ENCODE measurements at places on chromosomes 4 and X.

DNA sequence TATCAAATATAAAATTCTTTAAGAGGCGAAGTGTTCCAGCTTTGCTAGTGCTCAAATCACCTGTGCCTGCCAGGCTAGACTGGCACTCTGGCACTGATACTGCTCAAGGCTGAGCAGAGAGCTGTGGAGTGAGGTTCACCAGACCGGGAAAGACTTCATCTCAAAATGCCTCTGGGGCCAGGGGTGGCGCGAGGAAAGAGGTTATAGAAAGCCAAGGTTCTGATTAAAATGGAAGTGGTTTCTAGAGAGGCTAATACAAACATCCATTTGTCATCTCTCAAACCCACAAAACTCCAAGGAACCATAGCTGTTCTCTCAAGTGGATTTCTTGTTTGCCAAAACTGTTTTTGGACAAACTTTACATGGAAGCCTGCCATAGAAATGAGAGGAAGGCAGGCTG lies 41.5 kb downstream of the F11 start:
- DNase-seq = no peak

DNA sequence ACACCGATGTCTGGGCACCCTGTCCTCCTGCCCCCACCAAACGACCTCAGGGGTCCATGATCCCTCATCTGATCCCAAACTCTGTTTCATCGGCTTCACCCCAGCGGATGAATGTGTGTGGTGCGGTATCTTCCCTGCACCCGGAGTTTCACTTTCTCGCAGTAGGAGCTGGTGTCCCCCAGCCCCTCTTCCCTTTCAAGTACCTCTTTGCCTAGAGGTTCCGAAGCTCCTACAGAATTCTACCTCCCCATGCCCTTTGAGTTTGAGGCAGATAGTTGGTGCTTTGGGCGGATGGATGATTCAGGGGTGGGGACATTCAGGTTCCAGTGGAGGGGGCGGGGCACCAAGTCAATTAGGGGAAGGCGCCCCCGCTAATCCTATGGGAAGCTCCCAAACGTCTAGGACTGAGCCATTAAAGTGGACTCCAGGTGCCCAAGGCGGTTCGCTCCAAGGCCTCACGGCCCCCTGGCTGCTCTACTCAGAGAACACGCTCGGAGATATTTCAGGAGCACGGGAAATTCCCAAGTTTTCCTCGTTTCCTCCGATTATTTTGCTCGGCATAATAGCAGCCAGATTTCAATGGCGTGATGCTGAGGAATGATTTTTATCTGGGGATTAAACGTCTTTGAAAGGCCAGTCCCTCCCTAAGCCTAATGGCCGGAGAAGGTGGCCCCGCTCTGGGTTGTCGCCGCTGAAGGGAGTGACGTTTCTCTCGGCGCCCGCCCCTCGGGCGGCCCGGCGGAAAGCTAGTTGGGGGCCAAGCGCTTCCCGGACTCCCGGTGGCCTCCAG lies 1.3 kb downstream of the MSX1 start:
- peak; percentile 34 for DNase-seq

DNA sequence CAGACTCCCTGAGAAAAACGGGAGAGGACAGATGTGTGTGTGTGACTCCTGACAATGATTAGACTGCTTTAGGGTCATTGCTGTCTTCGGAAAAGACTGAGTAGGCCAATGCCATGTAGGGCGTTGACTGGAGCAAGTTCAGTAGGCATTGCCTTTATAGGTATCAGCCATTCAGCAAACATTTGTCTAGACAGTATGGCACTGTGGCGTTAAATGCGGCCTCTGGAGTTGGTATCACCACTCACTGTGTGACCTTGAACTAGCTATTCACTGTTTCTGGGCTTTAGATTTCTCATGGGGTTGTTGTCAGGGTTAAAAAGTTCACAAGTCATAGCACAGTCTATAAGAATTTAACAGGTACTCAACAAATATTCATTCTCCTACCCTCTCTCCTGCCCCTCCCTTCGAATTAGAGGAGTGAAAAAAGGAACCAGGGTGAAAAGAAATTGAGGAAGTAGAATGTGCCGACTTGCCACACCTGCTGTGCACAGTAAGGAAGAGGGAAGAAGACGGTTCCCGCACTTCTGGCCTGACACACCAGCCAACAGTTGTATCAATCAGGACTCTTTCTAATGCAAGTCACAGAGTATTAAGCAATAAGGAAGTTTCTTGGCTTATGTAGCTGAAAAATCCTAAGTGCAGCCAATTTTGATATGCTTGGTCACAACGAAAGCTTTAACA lies 83.2 kb upstream of the PLAC8 start:
- no peak for DNase-seq

GRCh38 chr4:153364061-153364460 lies 19.6 kb downstream of the MND1 start:
- DNase-seq = peak; percentile 55

- DNase-seq = peak; percentile 69
Observed at GRCh38 chr4:187606581-187606980, 389.0 kb upstream of the ZFP42 start.

- DNase-seq = no peak
Observed at GRCh38 chr4:39936565-39937418, 40.9 kb downstream of the PDS5A start.

GRCh38 chr4:30950737-30951136 lies 230.6 kb downstream of the PCDH7 start:
- no peak for DNase-seq

- DNase-seq = no peak
Observed at GRCh38 chr4:82403725-82404124, 26.5 kb downstream of the HNRNPDL start.

DNA sequence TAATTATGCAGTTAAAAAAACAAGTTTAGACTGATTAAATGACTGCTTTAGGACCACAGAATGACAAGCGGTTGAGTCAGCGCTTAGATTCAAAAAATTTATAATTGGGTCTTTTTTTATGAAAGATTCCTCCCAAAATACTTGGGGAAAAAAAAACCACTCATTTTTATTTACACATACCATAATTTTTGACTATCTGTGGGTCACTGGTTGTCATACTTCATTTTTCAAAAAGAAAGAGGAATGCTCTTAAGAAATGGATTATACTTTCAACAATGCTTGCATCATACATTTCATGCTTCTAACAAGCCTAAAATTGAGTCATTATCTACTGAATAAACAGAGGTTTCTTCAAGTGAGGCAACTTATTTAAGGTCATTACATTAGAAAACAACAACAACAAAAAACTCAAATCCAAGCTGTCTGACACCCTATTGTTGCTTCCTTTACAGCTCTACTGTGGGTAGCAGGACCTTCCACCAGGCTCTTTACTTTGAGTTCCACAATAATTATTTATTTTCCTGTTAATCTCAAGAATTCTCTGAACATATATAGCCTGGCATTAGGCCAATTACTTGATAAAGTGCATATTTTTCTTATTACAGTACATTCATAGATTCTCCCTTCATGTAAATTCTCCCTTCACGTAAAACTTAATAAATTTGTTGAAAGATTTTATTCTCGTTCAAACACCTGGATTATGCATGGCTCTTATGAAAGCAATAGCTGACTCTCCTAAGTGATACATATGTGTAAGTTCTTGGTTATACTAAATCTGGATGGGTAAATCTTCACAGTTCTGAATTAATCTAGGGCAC lies 445.5 kb downstream of the PCDH10 start:
- DNase-seq = peak; percentile 15

- no peak for DNase-seq
Observed at GRCh38 chr4:170589597-170590191, 499.9 kb upstream of the AADAT start.

- DNase-seq = no peak
Observed at GRCh38 chrX:63424063-63424462, 72.9 kb upstream of the SPIN4 start.

DNA sequence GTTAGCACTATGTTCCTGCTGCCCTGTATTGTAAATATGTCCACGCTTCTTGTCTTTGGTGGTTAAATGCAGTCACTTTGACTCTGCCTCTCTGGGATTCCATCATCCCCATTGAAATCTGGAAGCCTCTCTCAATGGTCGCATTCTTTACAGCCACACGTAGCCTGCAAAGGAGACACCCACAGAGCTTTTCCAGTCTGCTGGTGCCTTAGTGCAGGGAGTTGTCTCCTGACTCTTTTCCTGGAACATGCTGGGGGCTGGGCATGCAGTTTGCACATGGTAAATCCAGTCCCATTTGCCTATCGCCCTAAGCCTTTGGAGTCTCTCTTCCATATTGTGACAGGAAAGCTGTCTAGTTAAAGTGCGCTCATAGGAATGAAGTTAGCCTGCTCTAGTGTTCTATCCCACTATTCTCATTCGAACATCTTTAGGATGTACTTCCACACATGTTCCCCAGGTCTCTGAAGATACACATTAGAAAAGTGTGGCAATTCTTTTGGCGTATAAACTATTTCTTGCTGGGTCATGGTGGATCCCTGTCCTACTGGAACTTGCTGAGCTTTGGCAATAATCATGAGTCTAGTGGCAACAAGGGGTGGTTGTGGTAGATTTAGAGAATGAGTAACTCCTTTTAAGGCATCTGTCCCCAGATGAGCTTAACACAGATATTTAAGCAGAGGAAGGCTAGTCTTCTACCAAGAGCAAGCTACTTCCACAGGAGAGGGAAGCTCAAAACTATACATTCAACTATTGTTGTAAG lies 33.7 kb downstream of the COQ2 start:
- no peak for DNase-seq

- DNase-seq = no peak
Observed at GRCh38 chr4:53602390-53602789, 11.1 kb upstream of the LNX1 start.

- DNase-seq = no peak
Observed at GRCh38 chrX:135307171-135307570, 2.1 kb upstream of the ETDC start.

Measured in LHCN-M2 (cell line).